ENCODE measurements at places on chromosomes 6 and 20.

DNA sequence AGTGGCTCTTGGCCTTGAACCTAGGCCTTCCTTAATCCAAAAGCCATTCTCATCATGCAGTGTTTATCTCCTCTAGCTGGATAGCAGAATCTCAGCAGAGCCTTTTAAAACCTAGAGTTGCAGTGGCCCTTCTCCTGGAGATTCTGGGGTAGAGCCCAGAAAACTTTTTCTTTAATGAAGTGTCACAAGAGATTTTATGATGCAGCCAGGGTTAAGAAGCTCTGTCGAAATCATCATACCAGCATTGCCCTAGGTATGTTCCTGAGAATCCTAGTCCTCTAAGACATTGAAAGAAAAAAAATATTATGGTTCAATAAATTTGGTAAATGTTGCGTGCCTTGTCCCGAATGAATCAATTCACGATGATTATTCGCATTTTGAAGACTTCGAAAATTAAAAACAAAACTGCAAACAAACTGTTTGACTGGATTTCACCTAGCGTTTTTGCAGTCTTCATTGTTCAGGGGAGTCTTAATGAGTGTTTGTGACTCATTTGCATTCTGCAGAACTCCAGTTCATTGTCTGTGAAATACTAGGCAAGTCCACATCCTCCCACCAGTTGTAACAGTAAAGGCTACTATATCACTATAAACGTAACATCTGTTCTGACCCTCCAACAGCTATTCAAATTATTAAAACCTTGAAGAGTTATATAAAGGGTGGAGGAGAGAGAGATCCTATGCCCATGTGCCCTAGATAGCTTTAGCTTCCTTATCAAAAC is 198.6 kb downstream of the UST start:
- peak; percentile 39 for DNase-seq

- DNase-seq = peak; percentile 21
These were observed 219.3 kb upstream of the HSF2 start for GRCh38 chr6:122180132-122180531.

DNA sequence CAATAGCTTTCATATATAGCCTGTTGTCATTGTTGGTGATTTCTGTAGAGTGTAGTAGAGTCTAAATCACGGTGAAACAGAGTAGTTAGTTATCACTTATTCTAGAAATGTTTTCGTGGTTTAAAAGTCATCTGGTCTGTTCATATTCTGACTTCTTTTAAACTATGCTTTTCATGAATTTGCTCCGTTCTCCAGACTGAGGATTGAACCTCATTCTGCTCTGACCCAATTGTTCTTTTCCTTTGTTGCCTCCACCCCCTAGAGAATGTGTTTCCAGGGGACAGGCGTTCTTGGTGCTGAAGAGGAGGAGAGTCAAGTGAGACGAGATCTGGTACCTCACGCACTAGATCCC is 748 bp upstream of the ZNF292 start:
- DNase-seq = no peak

DNA sequence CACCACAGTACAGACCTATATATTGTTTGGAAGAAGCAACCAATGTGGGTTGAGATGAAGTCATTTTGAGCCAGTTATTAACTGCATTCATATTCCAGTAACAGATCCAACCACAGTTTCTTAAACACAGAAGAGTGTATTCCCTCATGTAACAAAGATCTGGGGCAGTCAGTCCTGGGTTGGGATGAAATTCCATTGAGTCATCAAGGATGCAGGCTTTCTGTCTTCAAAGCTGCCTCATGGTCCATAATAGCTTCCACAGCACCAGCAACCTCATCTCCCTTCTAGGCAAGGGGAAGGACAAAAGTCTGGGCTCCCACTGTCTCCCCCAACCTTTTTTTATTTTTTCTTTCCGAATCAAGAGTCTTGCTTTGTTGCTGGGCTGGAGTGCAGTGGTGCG is 2.9 kb upstream of the SOD2 start:
- DNase-seq = peak; percentile 71

DNA sequence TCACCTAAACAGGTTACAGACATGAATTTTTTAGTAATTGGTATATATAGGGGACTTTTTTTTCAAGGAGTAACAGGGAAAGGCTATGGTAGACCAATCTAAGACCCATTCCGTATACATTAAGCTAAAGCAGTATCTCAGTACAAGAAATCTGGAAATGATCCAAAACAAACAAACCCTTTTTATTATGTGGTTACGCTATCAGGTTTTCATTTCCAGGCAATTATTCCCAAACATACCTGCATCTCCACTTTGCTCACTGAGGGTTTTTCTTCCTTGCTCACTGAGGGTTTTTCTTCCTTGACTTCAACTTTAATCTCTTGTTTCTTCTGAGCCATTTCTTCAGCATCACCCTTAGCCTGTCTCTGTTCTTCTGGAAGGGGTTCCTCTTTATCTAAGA is 107.3 kb downstream of the EPB41L2 start:
- DNase-seq = no peak

GRCh38 chr20:23608251-23608846 is 2.6 kb upstream of the CST9 start:
- DNase-seq = no peak

- no peak for DNase-seq
These were observed 38.9 kb downstream of the FAXC start for GRCh38 chr6:99310553-99310952.

- peak; percentile 98 for DNase-seq
These were observed 1.7 kb downstream of the SDCBP2 start for GRCh38 chr20:1327241-1327653.

DNA sequence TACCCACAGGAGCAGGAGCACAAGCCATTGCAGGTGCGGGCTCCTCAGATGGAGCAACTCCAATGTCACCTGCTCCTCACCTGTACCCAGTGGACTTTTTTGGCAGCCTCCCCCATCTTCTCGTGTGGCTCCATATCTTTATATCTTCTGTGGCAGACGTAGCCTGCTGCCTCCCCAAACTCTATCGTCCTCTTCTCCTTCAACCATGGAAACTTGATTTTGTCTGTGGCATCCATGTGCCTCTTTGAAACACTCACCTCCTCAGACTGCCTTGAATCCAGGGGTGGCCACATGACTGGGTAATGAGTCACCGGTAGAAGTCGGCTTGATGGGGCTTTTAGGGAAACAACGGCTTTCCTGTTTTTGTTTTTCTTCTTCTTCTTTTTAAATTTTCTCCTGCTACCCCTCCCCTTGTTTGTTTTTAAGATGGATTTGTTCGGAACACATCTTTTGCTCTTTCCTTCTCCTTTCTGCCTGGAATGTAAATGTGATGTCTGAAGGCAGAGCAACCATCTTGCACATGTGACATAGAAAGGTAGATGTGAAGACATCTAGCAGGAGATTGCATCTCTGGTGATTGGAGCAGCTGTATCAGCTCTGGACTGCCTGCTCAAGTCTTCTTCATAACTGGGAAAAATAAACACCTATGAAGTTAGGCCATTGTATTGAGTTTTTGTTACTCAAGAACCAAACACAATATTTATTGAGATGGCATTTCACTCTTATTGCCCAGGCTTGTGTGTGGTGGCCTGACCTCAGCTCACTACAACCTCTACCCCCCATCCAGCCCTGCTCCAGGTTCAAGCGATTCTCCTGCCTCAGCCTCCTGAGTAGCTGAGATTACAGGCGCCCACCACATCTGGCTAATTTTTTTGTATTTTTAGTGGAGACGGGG is 69.9 kb upstream of the DDR1 start:
- peak; percentile 78 for DNase-seq

DNA sequence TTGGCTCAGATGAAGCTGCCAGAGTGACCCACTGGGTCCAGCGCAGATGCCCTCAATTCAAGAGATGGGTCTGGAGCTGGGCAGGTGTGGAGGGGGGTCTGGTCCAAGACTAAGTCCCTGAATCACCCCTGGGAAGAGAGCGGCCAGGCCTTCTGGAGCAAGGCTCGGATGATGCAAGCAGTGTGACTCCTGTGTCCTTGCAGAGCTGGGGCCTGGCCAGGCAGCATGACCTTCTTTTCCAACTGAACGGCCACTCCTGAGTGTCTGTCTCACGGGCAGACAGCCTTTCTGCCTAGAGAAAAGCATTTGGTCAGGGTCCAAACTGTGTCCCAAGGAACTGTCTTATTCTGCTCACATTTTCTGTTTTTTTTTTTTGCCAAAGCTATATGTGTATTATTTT is 42.6 kb upstream of the FNDC1 start:
- no peak for DNase-seq

GRCh38 chr6:10434235-10434634 is 19.4 kb upstream of the TFAP2A start:
- no peak for DNase-seq

GRCh38 chr20:23520185-23520584 is 29.3 kb downstream of the CST8 start:
- DNase-seq = no peak

DNA sequence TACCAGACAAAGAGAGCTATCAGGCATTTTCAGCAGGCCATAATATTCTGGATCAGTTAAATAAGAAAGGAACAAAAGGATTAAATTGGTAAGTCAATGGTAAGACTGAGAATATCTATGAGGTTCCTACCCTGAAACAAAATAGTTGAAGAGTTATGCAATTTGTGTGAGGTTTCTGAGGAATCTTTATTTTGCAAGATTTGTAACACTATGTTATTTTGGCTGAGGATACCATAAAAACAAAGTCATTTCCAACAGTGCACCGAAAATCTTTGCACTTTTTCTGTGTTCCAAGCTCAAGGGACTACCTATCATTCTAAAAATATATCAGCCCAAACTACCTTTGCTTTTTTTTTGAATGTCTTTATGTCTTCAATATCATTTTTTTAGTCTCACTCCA is 383.3 kb upstream of the CITED2 start:
- DNase-seq = peak; percentile 73

- DNase-seq = peak; percentile 27
These were observed 8.1 kb downstream of the NEDD9 start for GRCh38 chr6:11224252-11224965.

- no peak for DNase-seq
These were observed 30.0 kb upstream of the TMEM14A start for GRCh38 chr6:52640916-52641315.

DNA sequence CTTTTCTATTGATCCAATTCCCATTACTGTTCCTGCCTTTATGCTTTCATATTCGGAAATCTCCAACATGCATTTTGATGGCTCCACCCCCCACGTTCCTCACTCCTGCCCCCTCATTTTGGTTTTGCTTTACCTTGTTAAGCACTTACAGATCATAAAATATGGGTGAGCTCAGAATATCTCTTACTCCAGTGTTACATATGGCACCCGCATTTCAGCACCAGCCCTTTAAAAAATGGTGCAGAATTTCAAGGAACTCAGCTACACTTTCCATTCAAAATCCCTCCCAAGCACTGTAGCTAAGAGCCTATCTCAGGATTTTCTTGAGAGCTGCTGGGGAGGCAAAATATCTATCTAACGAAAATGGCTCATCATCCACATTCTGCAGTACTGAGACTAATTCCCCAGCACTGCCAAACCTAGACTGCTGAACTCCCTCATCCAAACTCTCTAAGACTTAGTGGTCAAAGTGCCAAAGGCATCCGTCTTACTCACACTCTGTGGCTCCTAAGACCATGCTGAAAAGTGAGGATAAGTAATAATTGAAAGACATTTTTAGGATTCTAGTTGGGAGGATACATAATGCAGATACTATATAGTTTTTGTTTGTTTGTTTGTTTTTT is 7.8 kb downstream of the SGK1 start:
- DNase-seq = peak; percentile 57

DNA sequence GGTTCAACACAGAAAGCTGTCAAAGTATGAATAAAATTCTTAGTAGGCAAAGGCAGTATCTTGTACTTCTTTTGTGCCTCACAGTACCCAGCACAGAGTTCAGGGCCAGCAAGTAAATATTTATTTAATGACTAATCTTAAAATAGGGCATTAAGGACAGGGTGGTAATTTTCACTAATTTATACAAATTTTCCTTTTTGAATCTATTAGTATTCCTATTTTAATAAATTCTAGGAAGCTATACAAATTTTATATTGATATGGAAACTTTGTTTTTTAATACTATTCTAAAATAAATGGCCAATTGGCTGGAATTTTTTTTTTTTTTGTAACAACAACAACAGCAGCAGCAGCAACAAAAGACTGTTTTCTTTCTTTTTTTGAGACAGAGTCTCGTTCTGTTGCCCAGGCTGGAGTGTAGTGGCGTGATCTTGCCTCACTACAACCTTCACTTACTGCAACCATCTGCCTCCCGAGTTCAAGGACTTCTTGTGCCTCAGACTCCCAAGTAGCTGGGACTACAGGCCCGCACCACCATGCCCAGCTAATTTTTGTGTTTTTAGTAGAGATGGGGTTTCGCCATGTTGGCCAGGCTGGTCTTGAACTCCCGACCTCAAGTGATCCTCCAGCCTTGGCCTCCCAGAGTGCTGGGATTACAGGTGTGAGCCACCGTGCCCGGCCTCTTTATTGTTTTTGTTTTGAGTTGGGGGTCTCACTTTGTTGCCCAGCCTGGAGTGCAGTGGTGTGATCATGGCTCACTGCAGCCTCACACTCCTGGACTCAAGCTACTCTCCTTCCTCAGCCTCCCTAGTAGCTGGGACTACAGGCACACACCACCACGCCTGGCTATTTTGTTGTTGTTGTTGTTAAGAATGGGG is 85.2 kb downstream of the FKBP5 start:
- peak; percentile 62 for DNase-seq

- no peak for DNase-seq
These were observed 283.3 kb upstream of the MANEA start for GRCh38 chr6:95294043-95294442.

DNA sequence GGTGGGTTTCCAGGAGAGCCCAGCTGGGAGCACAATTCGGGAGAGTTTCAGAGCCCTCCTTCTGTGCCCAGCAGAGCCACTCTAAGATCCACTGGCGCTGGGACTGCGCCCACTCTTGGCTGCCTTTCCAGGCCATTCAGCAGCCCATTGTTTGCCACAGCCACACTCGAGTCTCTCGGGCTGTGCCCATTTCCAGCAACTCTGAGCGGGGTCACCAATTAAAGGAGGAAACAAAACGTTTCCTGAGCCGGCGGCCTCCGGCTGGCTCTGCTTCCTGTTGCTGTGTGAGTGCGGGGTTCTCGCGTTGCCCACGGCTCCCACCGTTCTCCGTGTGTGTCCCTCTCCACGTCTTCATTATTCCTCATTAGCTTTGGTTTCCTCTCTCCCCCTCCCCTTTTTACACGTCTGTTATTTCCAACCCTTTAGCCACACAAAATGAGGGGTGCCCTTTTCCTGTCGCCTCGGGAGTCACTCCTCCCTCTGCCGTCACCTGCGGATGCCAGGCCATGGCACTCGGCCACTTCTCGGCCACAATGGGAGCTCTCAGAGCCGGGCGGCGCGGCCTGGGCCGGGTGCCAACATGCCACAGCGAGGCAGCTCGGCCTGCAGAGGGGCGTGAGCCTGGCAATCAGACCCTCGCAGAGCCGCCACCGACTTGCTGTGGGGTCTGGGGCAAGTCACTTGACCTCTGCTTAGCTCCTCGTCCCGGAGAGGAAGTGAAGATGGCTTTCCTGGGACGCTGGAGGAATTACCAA is 94.3 kb upstream of the NKX2-2 start:
- DNase-seq = no peak

GRCh38 chr6:134853111-134854055 is 96.5 kb downstream of the ALDH8A1 start:
- peak; percentile 76 for DNase-seq

- DNase-seq = no peak
These were observed 1.6 kb downstream of the TPBG start for GRCh38 chr6:82365016-82365795.

All from fibroblast of mammary gland (primary cell).